EH (cell line): ENCODE measurements at places on chromosomes 2 and 18.

GRCh38 chr2:26578113-26578458 is 63.1 kb downstream of the CIB4 start:
- no peak for DNase-seq

- peak; percentile 37 for DNase-seq
These were observed 535 bp downstream of the ATG4B start for GRCh38 chr2:241637795-241638660.

DNA sequence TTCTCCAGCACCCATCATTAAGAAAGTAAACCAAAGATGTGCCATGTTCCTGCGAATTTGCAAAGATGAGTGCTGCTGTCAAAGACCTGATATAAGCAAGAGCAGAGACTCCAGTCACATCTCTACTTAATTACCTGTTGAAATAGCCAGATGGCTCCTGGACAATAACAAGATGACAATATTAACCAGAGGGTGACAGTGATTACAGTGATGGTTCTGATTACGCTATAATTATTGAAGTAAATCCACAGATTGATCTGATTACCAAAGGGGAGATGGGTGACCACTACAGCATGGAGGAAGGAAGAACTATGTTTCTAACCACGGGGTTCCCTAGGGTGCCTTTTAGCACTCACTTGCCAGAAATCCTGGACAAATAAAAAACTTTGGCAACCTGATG is 36.5 kb upstream of the AFF3 start:
- no peak for DNase-seq

- peak; percentile 16 for DNase-seq
These were observed 95.0 kb downstream of the TNFRSF11A start for GRCh38 chr18:62420151-62420512.

- peak; percentile 50 for DNase-seq
These were observed 7.9 kb downstream of the PCBP1 start for GRCh38 chr2:70094978-70095719.

GRCh38 chr2:24763843-24764242 is 29.3 kb downstream of the PTRHD1 start:
- DNase-seq, result peak; percentile 5

DNA sequence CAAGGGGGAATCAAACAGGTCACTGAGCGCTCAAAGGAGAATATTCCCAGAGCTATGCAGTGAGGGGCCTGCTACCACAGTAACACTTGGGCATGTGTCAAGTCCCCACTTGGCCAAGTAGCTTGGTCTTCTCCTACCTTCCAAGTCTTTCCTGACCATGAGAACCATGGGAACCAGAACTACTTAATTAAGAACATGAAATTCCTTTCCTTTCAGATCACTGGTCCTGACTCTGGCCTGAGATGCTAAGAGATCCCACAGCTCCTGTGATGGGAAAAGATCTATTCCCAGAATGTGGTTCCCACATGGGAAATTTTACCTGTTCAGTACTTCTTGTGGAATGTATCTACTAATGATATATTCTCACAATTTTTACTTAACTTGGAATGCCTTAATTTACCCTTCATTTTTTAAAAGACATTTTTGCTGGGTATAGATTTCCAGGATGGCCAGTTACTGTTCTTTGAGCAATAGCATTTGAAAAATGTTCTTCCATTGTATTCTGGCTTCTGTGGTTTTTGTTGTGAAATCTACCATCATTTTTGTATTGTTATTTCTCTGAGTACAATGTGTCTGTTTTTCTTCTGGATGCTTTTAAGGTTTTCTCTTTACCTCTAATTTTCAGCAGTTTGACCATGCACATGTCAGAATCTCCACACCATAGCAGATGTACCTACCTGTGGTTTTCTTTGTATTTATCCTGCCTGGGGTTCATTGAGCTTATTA is 37.9 kb downstream of the KCNIP3 start:
- DNase-seq, result peak; percentile 88
